ENCODE measurements at places on chromosomes 5 and 9.

GRCh38 chr5:169044962-169045361, 256.0 kb downstream of the SLIT3 start:
- DNase-seq, result no peak

DNA sequence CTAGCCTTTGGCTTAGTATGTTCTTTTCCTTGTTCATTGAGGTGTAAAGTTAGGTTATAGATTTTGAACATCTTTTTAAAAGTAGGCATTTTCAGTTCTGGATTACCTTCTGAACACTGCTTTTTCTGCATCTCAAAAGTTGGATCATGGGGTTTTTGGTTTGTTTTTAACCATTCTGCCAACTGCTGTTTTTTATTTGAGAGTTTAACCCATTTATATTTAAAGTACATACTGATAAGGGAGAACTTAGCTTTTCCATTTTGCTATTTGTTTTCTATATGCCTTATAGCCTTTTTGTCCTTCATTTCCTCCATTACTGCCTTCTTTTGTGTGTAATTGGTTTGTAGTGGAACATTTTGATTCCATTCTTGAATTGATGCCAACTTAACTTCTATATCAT, 30.5 kb upstream of the ZNF169 start:
- DNase-seq, result no peak

DNA sequence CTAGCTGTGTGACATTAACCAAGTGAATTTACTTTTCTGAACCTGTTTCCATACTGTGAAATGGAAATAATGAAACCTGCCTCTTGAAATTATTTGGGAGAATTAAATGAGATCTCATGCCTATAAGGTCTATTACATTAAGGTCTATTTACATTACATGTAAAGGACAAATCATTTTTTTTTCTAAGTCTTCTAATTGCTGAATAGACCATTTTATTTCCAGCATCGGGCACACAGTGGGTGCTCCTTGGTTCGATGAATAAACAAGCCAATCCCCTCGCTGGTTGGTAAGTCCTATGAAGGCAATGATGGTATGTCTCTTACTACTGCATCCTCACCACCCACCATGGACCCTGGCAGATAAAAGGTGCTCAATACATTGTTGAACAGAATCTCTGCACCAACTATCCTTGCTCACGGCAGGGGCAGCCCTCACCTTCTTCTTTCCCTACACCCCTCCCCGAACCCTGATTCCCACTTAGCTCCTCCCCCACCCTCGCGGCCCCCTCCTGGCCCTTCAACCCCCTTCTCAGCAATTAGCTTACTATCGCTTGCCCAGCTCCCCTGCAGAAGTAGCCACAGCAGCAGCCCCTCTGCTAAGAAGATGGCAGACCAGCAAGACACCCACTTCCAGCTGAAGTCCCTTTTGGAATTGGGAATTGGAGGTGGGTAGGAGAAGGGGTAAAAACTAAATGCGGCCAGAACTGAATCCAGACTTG, 3.0 kb downstream of the PCDH1 start:
- no peak for DNase-seq

DNA sequence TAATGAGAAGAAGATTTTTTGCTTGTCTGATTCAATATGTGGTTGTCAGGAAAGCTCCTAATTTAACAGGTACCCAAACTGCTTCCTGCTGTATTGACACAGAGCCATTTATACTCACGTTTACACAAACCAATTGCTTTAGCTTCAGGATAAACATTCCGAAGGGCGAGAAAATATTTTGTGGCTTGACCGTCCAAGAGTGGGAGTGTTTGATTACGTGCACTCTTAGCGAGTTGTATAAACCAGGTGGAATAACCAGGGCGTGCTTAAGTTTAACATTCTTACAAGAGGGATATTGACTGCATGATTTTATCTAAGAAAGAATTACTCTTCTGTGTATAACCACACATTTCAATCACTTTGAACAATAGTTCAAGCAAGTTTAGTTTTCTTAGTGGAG, 278.7 kb upstream of the TYRP1 start:
- DNase-seq, result no peak

GRCh38 chr9:7507566-7508270, 291.9 kb downstream of the DMAC1 start:
- no peak for DNase-seq

DNA sequence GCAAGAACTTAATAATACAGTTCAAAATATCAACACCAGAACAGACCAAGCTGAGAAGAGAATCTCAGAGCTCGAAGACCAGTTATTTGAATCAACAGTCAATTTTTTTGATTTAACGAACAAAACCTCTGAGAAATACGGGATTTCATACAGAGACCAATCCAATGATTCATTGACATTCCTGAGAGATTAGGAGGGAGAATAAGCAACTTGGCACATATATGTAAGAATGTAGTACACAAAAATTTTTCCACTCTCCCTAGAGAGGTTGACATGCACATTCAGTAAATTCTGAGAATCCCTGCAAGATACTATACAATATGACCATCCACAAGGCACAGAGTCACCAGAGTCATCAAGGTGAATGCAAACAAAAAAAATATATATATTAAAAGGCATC, 1577.3 kb upstream of the C9orf72 start:
- no peak for DNase-seq

- DNase-seq, result no peak
Measured at GRCh38 chr5:5350101-5350500, 72.4 kb upstream of the ICE1 start.

- DNase-seq, result no peak
Measured at GRCh38 chr5:115366223-115366622, 69.8 kb upstream of the CCDC112 start.

DNA sequence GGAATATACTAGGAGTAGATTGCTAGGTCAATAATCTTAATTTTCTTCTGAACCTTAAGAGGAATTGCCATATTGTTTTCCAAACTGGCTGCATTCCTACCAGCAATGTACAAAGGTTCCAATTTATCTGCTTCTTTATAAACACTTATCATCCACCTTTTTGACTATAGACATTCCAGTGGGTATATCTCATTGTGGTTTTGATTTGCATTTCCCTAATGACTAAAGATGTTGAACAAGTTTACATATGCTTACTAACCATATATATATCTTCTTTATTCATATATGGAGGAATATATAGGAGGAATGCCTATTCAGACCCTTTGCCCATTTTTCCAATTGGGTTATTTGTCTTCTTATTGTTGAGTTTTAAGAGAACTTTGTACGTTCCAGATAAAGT, 7.6 kb downstream of the DNAJC18 start:
- no peak for DNase-seq

DNA sequence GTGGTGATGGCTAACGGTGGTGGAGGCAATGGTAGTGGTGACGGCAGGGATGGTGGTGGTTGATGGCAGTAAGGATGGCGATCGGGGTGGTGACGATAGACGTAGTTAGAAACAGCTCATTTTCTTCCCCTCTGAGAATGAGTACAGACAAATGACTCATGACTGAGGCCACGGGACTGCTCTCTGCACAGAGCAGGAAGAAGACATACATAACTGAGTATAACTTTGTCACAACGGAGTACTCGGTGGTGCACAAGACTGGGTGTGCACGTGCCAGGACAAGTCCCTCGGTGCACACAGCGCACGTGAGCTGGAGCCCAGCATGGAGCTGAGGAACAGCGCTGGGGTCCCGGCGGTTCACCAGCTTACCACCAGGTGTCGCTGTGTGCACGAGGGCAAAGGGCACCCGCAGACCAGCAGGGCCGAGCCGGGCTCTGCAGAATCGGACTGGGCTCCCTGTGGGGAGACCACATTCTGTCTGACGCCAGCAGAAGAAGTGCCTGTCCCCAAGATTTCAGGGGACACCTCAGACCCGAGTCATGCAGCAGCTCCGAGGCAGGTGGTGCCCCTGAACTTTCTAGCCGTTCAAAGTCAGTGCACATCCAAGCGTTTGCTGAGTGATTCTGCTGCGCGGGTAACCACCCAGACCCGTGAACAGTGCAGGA, 188.6 kb downstream of the FSTL4 start:
- peak; percentile 45 for DNase-seq

- no peak for DNase-seq
Measured at GRCh38 chr5:99088309-99088708, 159.5 kb upstream of the CHD1 start.

DNA sequence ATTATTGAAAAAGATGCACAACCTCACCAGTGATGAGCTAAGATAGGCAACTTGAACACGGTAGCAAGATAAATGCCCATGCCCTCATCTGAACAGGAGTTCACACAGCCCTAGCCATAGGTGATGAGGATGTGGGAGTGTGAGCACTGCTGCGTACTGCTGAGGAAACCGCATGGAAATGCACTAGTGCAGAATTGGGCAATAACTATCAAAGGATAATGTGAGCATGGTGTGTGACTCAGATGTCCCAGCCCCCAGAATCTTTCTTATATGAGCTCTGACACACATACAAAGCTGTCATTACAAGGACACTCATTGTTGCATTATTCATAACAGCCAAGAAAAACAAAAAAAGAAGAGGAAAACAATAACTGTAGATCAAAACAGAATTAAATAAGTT, 521.2 kb downstream of the IRX1 start:
- no peak for DNase-seq

GRCh38 chr9:74007833-74008232, 489.3 kb upstream of the RORB start:
- DNase-seq, result no peak

- DNase-seq, result no peak
Measured at GRCh38 chr5:151662805-151663204, 23.9 kb downstream of the SPARC start.

DNA sequence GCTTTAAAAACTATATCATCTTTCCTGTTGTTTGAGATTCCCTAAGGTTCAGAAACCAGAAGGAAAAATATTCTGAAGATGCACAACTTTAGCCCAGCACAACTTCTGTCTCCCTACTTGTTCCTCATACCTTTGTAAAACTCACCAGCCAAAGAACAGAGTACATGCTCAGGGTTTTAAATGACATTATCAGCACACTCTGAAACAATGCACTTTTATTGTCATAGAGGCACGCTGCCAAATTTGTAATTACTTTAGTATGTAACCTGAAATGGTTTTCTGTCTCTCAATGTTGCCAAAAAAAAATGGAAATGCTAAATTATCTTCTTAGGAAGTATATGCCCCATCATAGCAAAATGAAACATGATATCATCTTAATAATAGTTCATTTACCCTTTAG, 383.6 kb upstream of the CDH6 start:
- no peak for DNase-seq
